ENCODE measurements at places on chromosomes 6 and 20.

DNA sequence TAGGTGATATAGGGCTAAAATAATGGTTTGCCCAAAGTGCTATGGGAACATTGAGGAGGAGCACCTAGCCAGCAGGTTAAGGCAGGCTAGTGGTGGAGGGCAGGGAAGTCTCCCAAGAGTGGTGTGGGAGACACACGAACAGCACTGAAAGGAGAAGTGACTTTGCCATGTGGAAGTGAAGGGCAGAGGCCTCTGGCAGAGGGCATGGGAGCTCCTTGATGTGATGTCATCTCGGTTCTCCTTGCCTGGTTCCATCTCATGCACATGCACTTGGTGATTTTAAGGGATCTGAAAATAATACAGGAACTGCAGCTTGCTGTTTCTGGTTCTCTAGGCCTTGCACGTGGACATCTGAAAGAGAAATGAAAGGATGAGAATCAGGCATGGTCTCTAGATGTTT is 4.7 kb upstream of the MAP3K4 start:
- no peak for DNase-seq

DNA sequence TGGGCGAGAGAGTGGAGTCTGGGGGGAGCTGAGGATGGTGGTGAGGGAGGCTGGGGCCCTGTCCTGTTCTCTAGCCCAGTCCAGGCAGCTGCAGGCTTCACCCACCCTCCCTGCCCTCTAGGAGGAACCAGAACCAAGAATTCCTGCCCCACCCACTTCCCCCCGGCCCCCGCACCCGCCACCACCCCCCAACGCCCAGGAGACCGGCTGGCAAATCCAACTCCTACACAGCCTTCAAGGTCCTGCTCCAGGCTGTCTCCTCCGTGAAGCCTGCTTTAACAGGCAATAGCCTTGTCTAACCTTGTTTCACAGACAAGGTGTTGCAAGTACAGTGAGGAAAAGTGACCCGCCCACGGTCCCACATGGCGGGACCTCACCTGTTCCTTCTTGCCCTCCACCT is 2.4 kb downstream of the SPDEF start:
- no peak for DNase-seq

DNA sequence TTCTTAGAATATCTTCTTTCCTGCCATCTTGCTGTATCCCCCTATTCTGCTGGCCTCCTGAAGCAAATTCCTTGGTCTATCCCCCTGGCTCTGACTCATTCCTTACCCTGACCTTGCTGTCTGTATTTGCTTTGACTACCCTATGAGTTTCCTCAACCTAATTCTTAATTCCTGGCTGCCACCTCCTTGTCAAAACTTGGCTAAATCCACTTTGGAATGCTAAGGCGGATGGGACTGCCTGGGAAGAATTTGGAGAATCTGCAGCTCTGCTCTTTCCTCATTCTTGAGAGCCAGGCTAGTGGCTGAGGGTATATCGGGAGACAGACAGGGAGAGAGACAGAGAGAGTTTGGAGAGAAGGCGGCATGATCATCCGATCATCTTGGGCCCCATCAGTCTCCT is 24.4 kb downstream of the CAP2 start:
- DNase-seq, result no peak

GRCh38 chr6:167730441-167730840 is 96.3 kb upstream of the AFDN start:
- DNase-seq, result no peak

DNA sequence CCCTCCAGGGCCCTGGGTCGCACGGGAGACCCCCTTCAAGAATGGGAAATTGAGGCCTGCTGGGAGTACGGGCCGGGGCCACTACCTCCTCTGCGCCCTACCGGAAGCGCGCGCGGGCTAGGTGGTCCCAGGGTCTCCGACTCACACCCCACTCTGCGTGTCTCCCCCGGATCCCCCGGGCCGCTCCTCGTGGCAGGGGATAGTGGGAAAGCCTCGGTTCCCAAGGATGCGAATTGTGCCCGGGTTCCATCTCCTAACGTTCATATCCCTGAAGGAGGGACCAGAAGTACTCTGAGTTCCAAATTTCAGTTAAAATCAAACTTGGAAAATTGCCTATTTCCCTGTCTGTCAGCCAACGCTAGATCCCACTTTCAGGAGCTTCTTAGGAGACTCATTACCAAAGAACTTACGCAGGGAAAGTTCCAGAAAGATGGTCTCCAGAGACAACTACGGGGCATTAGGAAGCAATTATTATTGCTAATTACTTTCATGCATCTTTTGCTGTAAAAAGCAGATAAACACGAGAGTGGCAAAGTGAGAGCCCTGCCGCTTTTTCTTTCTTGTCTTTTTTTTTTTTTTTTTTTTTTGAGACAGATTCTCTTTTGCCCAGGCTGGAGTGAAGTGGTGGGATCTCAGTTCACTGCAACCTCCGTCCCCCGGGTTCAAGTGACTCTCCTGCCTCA is 858 bp downstream of the FAM83D start:
- DNase-seq, result no peak

DNA sequence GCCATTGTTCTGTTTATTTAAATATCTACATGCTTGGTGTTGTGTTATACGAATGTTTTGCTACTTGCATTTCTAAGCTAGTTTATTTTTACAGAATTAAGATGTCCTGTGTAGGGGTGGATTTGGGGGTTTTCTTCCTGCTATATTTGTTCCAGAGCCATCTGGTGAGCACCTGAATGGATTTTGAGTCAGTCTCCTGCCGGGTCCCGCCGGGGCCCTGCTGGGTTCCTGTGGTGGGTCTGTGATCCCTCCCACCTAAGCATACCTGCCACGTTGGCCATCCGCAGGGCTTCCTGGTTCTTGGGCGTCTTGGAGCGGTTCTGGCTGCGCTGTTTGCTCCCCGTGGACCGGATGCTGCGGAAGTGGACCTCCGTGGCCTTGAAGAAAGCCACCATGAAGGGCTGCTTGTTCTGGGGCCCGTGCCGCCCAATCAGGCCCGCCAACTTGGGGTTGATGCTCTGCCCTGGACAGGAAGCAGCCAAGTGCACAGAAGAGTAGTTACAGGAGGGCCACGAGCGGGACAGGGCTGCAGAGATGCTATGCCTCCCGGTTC is 82.9 kb downstream of the BMP7 start:
- DNase-seq, result no peak

DNA sequence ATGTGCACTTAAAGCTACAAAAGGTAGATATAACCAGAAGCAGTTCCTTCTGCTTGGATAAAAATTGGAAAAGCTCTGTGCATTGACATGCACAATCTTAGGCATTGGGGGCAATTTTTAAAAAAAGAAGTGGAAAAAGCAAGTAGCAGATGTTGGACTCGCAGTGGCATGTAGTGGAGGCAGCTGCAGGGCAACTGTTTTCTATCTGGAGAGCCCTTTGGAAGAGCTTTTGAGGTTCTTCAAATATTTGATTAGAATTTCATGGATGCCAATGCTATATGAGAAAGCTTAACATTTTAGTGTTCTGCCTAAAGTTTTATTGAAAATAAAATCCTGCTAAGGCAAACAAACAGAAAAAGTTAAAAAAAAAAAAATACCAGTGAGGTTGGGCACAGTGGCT is 388.3 kb upstream of the RNF217 start:
- no peak for DNase-seq

- DNase-seq, result no peak
Observed at GRCh38 chr6:137923866-137924653, 57.0 kb downstream of the TNFAIP3 start.

GRCh38 chr20:41135888-41136679 is 1.3 kb upstream of the PLCG1 start:
- DNase-seq, result no peak

- no peak for DNase-seq
Observed at GRCh38 chr6:31156641-31157040, 961 bp downstream of the CCHCR1 start.

DNA sequence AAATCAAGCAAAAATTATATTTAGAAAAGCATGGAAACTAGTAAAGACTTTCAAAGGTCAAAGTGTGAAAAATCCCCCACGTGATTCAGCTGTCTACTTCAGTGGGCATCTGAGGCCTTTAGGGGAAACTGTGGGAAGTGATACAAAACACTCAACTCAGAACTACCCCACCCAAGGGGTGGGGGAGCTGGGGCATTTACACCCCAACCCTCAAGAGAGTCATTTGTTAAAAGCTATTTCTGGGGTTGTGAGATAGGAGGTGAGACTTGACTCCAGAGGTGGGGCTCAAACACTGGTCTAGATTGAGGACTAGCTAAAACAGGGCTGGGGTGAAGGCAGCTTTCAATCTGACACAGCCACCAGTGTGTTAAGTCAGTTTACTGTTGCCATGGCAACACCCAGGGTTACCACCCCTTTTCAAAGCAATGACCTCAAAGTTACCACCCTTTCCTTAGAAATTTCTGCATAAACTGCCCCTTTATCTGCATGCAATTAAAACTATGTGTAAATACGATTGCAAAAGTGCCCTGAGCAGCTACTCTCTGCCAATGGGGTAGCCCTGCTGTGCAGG is 9.9 kb upstream of the GTSF1L start:
- no peak for DNase-seq

DNA sequence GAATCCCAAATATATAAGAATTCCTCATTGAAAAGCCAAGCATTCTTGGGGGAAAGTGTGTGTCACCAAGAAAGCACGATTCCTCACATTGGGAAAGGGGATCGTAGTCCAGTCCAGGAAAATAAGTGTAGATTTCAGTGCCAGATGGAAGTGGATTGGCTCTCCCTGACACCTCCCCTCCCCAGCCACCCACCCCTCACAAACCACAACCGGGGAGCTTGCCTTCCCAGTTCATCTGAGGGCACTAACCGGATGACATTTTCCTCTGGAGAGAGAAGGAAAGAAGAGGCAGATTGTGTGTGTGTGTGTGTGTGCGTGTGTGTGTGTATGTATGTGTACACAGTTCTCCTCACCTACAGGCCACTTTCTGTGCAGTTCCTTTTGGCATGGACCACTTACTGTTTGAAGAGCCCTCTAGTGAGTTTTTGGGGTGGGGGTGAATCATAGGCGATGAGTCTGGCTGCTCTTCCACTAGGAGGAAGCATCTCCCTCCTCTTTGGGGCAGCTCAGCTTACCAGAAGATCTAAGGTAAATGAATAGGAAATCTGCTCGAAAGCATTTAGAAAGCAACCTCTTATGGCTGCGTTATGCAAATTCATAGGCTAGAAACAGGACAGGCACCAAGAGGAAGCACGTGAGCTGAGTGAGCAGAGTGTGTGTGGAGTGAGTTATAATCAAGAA is 20.8 kb downstream of the DAAM2 start:
- no peak for DNase-seq

DNA sequence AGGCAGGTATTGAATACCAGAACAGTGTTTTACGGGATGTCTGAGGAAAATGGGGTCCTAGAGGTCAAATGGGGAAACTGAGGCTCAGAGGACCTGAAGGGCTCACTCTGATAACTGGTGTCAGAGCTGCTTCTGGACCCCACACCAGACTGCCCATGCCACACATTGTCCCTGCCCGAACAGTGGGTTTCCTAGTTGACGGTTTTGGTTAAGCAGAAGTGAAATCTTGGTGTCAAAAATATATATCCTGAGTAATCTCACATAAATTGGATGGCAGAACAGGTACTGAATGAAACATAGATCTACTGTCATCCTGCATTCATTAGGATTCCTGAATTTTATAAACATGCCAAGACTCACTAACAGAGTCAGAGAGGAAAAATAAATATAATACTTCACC is 16.3 kb downstream of the NOX3 start:
- no peak for DNase-seq

- DNase-seq, result no peak
Observed at GRCh38 chr20:36339646-36340592, 33.8 kb downstream of the DLGAP4 start.
